ENCODE measurements at places on chromosomes 16 and 17.
A peak's percentile ranks its signal among the peaks of the same experiment; 100 is the strongest.

DNA sequence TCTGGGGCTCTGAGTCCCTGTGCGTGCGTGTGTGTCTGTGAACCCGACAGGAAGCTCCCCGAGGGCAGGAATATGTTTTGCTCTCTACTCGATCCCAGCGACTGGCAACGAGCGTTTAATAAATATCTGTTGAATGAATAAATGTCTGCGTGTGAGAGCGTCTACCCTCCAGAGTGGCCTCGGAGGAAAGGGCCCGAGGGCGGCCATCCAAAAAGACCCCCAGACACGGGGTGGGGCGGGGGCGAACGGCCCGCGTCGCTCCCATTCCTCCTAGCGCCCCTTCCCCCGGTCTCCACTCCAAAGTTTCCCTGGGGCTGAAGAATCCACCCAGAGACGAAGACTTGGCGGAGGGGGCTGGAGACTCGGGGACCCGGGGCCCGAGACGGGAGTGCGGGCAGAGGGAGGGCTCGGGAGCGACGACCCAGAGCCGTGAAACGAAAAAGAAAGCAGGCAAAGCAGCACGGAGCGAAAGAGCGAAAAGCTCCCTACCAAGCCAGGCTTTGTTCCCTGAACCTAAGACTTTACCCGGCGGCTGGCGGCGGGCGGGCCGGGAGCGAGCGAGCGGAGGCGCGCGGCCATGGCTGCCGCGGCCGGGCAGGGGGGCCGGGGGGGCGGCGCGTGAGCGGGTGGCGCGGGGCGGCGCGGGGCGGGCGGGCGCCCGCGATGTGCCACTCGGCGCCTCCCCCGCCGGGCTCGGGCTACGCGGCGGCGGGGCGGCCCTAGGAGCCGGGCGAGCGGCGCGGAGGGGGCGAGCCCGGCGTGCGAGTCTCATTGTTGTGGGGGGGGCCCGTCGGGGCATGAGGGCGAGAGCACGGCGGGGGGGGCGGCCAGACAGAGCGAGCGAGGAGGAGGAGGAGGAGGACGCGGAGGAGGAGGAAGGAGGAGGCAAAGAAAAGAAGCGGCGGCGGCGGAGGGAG lies at the start of gene MLLT6:
TSS of gene MLLT6 (plus strand) at position 668 of the 917 bp plus-strand sequence. CDS start 360 bp downstream, outside the sequence.
- DNase-seq: peak; percentile 68

DNA sequence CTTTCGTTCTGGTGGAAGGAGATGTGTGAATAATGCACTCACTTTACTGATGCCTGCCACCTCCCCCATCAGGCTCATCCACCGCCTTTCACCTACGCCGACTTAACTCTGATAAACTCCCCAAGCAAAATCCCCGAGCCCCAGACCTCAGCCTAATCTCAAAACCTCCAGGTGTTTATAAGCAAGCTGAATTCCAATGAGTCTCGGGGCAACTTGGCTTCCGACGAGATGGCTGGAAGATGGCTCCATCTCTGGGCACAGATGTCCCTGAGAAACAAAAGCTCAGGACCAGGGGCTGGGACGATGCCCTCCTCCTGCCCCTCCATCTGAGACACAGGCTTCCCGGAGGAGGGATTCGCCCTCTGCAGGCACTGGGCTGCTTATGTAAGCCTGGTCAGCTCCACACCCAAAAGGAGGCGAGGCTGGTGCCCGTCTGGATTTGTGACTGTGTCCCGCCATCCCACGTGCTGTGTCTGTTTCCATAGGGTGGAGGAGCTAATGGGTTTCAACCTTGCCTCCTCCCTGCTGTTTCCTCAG lies 386.4 kb upstream of the TNRC6C start:
- DNase-seq: no peak

DNA sequence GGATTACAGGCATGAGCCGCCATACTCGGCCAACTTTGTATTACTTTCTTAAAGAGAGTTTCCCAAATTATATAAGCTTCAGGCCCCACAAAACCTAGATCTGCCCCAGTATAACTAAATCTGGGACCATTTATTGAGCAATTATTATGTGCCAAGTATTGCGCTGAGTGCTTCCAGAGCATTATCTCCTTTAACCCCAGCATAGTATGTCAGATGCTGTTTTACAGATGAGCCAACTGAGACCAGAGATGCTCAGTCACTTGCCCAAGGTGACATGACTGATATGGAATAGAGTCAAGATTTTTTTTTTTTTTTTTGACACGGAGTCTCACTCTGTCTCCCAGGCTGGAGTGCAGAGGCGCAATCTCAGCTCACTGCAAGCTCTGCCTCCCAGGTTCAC lies 1.9 kb upstream of the ERBB2 start:
- DNase-seq: no peak

DNA sequence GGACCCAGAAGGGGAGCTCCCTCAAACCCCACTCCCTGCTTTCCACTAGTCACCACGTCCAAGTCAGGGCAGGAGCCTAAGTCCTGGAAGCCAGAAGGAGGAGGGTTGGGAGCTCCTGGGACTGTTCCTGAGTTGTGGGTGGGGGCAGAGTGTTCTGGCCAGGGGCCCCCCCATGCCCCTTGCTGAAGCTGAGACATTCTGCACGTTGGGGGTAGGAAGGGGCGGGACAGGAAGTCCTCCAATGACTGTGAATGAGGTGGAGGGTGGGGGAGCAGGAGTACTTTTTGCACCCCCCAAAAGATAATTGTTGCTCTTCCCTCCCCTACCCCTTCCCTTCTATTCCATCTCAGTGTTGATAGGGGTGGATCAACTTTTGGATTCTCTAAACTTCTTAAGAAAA lies 21.4 kb upstream of the C17orf113 start:
- DNase-seq: no peak
